Thoracic aorta (tissue), 2 donors: ENCODE measurements at places on chromosomes 7 and 10. TPM values are rescaled to one million over a fixed set of nuclear protein-coding genes. Genes with fewer than 3 reads are reported as not detected.
A peak's percentile ranks its signal among the peaks of the same experiment; 100 is the strongest.

- H3K27ac ChIP-seq, result peak overlapping the region; percentile 55
- H3K4me3 ChIP-seq, result peak overlapping the region; percentile 92
- no peaks in the 10 kb centered on the region for H3K27me3 ChIP-seq
- no peaks in the 10 kb centered on the region for H3K4me1 ChIP-seq
- H3K36me3 ChIP-seq, result no peaks in the 10 kb centered on the region
- no peak for DNase-seq
Measured at GRCh38 chr7:102432442-102433218, 745 bp upstream of the ORAI2 start.

- H3K27me3 ChIP-seq, result no peaks in the 10 kb centered on the region
- DNase-seq, result no peak
- H3K4me3 ChIP-seq, result no peak overlapping the region
- no peaks in the 10 kb centered on the region for H3K36me3 ChIP-seq
- H3K4me1 ChIP-seq, result no peaks in the 10 kb centered on the region
Measured at GRCh38 chr7:96578606-96579005, 131.0 kb downstream of the SEM1 start.

DNA sequence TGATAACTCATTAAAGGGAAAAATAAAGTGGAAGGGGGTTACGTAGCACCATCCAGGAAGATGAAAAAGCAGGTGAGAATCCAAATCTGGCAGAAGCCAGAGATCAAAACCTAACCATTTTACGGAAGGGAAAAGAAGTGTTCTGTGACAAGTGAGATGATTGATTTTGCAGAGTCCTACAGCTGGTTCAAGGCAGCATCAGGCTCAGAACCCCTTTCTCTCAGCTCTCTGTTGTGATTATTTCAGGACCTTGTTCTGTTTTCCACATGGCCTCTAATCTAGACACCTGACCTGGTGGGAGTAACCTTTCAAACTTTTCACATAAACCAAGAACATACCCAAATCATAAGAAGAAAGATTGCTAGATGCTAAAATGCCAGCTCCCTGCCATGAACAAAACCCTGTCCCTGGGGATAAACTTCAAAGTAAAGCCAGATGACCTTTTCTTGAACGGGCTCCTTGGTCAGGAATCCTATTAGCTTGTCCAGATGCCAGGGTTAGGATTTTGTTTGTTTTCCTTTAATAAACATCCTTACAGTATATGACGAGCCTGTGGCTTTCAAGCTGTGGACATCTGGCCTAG lies 5.9 kb downstream of the DUSP5 start:
- no peak overlapping the region for H3K27ac ChIP-seq
- H3K4me3 ChIP-seq, result no peak overlapping the region
- H3K4me1 ChIP-seq, result peaks cover 24% of the 10 kb centered on the region
- no peaks in the 10 kb centered on the region for H3K36me3 ChIP-seq
- H3K27me3 ChIP-seq, result no peaks in the 10 kb centered on the region

GRCh38 chr7:116394106-116394505 lies 105.4 kb upstream of the CAV2 start:
- DNase-seq, result no peak
- no peaks in the 10 kb centered on the region for H3K27me3 ChIP-seq
- no peak overlapping the region for H3K27ac ChIP-seq
- H3K4me3 ChIP-seq, result no peak overlapping the region

DNA sequence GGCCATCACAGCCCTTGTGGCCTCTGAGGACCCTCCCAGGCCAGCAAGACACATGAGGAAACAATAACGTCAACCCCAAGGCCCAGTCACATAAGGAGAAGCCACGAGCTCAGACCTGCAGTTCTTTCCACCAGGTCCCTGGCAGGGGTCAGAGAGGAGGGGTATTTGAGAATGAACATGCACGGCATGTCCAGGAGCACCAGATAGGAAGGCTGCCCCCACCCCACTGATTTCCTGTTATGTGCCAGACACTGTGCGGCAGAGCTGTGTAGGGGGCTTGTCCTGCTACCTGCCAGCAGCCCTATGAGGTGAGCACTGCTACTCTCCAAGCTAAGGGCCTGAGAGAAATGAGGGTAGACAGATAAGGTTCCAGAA lies 40.7 kb upstream of the ZMIZ1 start:
- no peak for DNase-seq
- H3K4me1 ChIP-seq, result no peaks in the 10 kb centered on the region
- no peaks in the 10 kb centered on the region for H3K36me3 ChIP-seq
- no peak overlapping the region for H3K27ac ChIP-seq
- H3K4me3 ChIP-seq, result no peak overlapping the region
- no peaks in the 10 kb centered on the region for H3K27me3 ChIP-seq

DNA sequence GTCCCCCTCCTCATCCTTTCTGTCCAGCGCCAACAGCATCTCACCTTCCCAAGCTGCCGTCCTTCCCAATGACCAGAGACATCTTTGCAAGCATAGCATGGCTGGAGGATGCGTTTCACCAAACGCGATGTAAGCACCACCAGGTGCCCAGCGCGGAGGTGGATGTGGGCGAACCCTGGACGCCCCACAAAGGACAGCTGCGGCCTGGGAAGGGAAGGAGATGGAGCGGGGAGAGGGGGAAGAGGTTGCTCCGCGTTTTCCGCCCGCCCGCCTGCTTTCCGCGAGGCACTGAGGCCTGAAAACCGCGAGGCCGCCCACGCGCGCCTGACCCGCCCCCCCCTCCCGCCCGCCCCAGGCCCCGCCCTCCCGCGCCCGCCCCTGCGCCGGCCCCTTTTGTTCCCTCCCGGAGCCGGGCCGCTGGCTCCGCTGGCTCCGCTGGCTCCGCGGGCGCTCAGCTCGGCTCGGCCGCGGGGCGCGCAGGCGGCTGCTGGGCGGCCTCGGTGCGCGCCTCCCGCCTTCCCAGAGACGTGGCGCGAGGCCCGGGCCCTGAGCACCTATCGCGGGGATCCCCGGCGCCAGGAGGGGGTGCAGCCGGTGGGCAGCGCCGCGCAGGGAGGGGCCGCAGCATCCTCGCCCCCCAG lies at the start of gene CLIP2:
CLIP2 (plus strand) TSS at position 390 of the 641 bp plus-strand sequence. CDS start 28,140 bp downstream, outside the sequence.
- H3K27me3 ChIP-seq, result no peaks in the 10 kb centered on the region
- DNase-seq, result no peak
- H3K4me3 ChIP-seq, result peak within 1 kb of the TSS; percentile 94
- peaks cover 5% of the 10 kb centered on the region for H3K4me1 ChIP-seq
- peak within 1 kb of the TSS; percentile 75 for H3K27ac ChIP-seq

- H3K27me3 ChIP-seq, result no peaks in the 10 kb centered on the region
- no peak overlapping the region for H3K4me3 ChIP-seq
- no peaks in the 10 kb centered on the region for H3K36me3 ChIP-seq
- peaks cover 10% of the 10 kb centered on the region for H3K4me1 ChIP-seq
- no peak overlapping the region for H3K27ac ChIP-seq
- no peak for DNase-seq
Measured at GRCh38 chr10:94208315-94208714, 154.4 kb downstream of the NOC3L start.

DNA sequence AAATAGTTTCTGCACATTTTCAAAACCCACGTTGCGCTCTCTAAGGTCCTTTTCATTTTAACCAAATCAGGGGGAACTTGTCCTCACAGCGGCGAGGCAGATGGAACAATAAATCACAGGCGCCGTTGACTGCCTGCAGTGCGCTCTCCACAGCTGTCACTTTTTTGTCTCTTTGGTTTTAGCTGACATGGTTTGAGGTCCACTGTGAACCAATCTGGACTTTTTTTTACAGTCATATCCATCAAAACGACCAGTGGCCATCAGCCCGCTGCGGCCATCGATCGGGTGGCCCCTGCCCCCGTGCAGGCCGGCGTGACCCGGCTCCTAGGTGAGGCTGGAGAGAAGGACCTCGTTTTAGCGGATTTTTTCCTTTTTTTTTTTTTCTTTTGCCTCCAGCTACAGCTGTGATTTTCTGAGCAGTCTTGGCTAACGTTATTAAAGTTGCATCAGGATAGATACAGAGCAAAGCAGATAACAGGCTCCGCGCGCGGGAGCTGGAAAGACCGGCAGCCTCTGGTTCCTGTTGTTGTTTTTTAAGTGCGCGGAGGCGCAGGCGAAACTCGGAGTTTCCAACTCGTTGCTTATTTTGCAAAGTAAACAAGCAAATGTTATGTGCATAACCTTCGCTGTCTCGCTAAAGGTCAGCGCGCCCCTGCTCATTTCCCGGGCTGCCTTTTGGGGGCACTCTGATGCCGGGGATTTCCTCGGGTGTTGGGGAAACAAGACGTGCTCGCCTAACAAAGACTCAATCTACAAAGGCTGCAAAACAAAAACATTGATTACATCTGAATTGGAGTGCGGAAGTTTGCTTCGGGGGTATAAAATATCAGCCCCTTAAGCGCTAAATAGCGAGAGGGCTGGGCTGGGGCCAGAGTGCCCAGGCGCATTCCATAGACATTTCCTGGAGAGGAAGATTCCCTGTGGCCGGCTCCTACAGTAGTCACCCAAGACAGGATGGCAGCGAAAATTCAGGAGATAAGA lies 414.8 kb upstream of the MKI67 start:
- no peak for DNase-seq
- no peaks in the 10 kb centered on the region for H3K4me1 ChIP-seq

DNA sequence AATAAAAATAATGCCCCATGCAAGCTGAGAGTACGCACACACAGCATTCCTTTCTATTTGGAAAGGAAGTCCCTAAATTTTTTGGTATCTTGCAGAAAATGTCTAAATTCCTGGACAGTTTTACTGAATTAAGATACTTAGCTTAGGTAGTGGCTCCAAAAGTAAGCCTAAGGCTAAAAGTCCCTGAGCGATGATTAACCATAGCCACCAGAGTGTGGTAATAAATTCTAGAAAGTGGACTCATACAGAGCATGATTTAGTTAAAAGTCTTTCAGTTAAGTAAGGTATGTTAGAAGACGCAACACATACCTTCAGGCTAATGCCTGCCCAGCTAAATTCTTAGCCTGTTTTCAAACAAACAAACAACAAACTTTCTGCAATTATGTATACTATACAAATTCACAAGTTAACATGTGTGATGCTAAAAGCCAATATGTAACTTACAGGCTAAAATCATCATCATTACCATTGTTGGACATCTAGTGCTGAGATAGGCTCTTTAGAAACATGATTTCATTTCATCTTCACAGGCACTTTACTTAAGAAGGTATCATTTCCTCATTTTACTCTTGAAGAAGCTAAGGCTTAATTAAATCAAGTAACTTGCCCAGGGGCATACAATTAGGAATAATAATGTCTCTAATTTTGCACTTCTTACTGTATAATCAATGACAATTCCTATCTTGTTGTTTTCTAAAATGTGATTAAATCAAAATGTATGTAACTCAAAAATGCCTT lies 261.4 kb upstream of the YAE1 start:
- peaks cover 5% of the 10 kb centered on the region for H3K4me1 ChIP-seq
- no peaks in the 10 kb centered on the region for H3K27me3 ChIP-seq
- no peak for DNase-seq
- H3K36me3 ChIP-seq, result no peaks in the 10 kb centered on the region
- no peak overlapping the region for H3K27ac ChIP-seq

- H3K36me3 ChIP-seq, result no peaks in the 10 kb centered on the region
- H3K4me3 ChIP-seq, result no peak overlapping the region
- H3K4me1 ChIP-seq, result no peaks in the 10 kb centered on the region
- H3K27ac ChIP-seq, result no peak overlapping the region
Measured at GRCh38 chr7:148515728-148516695, 74.6 kb upstream of the C7orf33 start.

- DNase-seq, result no peak
- no peaks in the 10 kb centered on the region for H3K36me3 ChIP-seq
- no peak overlapping the region for H3K4me3 ChIP-seq
Measured at GRCh38 chr10:69554611-69555010, 18.6 kb downstream of the NEUROG3 start.

DNA sequence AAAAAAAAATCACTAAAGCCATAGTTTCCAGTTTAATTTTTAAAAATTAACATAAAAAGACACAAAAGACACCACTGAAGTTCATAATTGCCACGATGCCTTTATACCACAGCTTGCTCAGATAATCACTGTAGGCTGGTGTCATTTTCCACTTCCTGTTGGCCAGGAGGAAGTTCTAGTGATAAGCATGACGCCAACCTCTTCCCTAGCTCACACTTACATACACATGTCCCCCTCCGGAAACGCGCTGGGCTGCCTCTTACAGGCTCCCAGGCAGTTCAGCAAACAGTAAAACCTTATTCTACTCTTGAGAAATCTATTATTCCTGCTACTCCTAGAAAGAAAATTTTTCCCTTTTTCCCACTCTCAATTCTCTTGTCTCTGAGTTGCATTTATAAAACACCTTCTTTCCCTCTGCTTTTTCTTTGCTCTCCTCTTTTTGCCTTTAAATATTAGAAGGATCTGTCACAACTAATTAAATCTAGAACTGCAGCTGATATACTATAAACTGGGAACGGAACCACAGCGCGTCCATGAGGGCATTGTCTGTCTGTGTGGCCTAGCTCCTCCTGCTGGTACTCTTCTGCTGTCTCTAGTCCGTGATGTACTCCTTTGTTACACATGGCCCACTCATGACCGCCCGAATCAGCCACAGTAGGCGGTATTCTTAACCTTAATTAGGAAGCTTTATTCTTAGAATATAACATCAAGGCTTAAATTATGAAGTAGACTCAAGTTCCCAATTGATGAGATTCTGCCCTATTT lies 664.9 kb downstream of the CNTNAP2 start:
- H3K36me3 ChIP-seq, result no peaks in the 10 kb centered on the region
- no peaks in the 10 kb centered on the region for H3K4me1 ChIP-seq
- H3K27me3 ChIP-seq, result no peaks in the 10 kb centered on the region
- no peak overlapping the region for H3K27ac ChIP-seq
- H3K4me3 ChIP-seq, result no peak overlapping the region

- H3K27ac ChIP-seq, result no peak overlapping the region
- H3K36me3 ChIP-seq, result no peaks in the 10 kb centered on the region
- no peak for DNase-seq
- H3K4me1 ChIP-seq, result no peaks in the 10 kb centered on the region
Measured at GRCh38 chr7:50756180-50756579, 26.5 kb downstream of the GRB10 start.

GRCh38 chr7:96654630-96655188 lies 54.9 kb downstream of the SEM1 start:
- H3K27me3 ChIP-seq, result no peaks in the 10 kb centered on the region
- peaks cover 6% of the 10 kb centered on the region for H3K4me1 ChIP-seq
- DNase-seq, result no peak
- H3K36me3 ChIP-seq, result no peaks in the 10 kb centered on the region
- H3K27ac ChIP-seq, result no peak overlapping the region

DNA sequence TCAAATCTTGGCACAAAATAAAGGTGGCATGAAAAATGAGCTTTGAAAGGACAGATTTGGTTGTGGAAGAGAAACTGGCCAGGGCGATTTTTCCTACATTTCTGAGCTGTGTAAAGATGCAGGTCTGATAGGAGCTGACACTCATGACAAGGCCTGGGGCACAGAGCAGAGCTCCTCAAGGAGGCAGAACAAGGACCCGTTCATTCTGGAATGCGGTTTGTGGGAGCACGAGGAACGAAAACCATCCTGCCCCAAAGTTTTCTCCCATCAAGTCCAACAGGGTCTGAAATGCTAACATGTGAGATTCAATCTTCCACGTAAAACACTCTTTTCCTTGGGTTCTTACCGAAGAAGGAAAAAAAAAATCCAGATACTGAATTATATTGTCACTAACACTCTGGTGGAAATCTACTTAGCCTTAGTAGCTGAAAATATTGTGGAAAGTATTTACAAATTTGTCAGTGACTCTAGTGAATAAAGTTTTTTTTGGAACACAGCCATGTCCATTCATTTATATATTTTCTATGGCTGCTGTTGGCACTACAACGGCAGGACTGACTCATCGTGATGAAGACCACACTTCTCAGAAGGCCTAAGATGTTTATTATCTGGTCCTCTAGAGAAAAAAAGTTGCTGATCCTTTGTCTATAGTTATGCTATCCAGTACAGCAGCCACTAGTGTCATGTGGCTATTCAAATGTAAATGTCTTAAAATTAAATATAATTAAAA lies 215.7 kb downstream of the BAMBI start:
- no peak for DNase-seq
- no peak overlapping the region for H3K27ac ChIP-seq
- no peak overlapping the region for H3K4me3 ChIP-seq

Gene EN2
- total RNA-seq, result 0.27 TPM

Gene CFAP43
- not detected for total RNA-seq

Gene ADRA2A
- total RNA-seq, result 6.5 TPM

Gene MYOF
- 138 TPM for total RNA-seq

Gene FOXP2
- 17.6 TPM for total RNA-seq

Gene CARD11
- 4.4 TPM for total RNA-seq

Gene HOXA9
- total RNA-seq, result not detected
